B cell (primary cell): ENCODE measurements at places on chromosomes 2 and 18.

GRCh38 chr2:212343167-212343566 lies 195.4 kb downstream of the ERBB4 start:
- no peak for DNase-seq

- DNase-seq = no peak
These were observed 17.9 kb downstream of the KCNIP3 start for GRCh38 chr2:95314964-95315611.

DNA sequence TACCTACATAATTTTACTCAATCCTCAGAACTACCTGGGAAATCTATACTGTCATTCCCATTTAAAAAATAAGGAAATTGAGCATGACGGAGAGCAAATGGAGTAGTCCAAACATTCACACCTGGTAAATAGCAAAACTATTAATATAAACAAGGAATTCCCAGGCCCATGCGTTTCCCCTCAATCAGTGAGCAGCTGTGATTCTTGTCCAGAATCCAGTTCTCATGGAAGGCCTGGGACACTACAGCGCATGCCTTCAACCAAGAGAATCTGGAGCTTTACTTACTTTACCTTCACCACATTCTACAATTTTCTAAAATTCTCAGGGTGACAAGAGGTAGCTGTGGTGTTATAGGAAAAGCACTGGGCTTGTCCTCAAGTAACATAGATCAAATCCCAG lies 259.0 kb downstream of the LRATD1 start:
- no peak for DNase-seq

DNA sequence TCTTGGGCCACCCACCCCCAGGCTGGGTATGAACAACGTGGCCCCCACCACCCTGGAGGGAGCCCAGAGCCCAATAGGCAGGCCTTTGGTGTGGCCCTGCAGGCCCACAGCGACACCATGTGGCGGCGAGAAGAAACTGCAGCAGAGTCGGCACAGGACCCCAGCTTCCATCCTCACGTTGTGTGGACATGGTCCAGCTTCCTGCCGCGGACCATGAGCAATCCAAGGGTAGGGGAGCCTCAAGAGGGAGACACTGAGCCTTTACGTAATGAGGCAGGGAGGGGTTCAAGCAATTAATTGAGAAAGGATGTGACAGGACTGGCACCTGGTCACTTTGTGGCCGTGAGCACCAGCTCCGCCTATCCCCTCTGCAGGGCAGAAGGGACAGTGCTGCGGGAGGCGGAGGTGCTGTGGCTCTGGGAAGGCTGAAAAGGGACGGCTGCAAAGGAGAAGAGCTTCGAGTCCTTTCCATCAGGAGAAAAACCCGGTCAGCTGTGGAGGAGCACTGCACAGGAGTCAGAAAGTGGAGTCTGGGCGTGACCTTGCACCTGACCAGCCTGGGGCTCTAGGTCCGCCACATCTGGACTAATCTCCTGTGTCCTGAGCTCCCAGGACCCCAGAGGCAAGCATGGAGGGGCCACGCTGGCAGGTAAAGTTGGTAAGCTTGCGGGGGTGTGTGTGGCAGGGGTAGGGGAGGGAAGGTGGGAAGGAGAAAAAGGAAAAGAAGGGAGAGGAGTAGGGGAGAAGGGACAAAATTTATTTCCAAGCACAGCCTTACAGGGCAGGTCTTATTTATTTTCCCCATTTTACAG lies 44.9 kb downstream of the TMEM37 start:
- peak; percentile 58 for DNase-seq

GRCh38 chr2:201574766-201575165 lies 68.5 kb downstream of the TMEM237 start:
- DNase-seq = peak; percentile 28

DNA sequence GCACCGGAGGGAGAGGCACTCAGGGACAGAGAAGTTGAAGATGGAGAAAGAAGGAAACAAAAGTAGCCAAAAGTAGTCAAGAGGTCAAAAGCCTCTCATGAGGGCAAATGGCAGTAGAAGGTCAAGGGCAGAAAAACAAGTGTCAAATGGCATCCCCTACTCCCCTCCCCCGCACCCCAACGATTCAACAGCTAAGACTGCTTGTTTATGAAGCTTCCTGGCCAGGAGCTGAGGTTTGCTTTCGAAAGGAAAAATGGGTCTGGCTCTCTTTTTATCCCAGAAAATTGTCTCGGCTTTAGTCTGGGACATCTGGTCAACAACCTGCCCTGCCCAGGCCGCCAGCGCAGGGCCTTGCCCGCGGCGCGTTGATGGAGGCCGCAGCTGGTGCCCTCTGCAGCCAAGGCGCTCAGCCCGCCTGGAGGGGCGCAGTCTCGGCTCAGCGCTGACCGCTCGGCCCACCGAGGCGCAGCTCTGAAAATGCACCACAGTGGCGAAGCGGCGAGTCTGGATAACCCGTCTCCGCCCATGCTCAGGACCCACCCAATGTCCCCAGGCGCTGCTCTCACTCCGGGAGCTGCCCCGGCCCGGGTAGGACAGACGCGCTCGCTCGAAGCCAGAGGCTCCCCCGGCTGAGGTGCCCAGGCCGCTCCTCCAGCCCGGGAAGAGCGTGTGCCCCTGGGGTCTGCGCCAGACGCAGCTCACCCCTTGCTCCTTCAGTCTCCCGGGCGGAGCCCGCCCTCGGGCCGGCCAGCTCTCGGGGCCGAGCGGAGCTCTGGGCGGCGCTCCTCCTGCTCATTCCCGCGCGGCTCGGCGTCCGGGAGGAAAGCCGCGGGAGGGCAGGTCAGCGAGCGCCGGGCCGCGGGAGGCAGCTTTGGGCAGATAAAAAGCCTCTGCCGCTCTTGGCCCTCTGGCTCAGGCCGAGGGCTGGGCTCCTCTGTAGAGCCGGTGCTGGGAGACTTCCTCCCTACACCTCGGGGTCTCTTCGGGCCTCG lies 1.8 kb upstream of the TBR1 start:
- DNase-seq = peak; percentile 46

- DNase-seq = no peak
These were observed 109.8 kb upstream of the ZNF516 start for GRCh38 chr18:76604935-76605240.

DNA sequence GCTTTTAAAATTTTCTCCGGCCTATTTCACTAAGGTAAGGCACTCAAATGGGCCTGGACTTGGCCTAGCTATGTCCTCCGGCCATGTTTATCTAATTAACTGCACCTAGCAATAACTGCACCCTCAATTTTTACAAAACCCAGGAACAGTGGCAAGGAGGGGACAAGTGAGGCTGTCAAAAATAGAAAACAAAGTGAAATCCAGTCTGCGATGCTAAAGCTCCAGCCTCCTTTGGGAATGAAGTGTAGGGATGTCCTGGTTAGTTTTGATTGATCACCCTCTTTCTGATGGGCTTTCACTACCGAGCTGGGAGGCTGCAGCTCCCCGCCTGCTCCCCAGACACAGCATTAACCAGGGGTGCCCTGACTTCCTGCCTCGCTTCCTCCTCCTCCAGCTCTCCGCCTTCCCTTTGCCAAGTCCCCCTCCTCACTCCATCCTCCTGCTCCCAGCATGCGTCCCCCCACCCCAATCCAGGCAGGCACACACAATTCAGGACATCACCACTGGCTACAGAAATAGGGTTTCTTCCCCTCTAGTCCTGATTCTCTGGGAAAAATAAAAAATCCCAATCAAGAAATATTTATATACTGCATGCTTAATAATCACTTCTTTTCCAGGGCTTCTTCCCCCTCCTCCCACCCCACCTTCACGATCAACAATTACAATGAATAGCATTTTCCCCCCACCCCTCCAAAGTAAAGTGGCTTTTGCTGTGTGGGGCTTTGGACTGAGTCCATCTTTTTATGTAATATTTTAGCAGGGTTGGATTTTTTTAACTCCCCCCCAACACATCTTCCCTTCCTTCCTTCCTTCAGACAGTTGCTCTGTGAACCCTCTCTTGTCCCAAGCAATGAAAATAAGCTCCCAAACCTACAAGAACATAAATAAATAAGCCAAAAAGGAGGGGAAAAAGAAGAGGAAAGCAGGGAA lies 3.3 kb upstream of the POU3F3 start:
- peak; percentile 19 for DNase-seq

DNA sequence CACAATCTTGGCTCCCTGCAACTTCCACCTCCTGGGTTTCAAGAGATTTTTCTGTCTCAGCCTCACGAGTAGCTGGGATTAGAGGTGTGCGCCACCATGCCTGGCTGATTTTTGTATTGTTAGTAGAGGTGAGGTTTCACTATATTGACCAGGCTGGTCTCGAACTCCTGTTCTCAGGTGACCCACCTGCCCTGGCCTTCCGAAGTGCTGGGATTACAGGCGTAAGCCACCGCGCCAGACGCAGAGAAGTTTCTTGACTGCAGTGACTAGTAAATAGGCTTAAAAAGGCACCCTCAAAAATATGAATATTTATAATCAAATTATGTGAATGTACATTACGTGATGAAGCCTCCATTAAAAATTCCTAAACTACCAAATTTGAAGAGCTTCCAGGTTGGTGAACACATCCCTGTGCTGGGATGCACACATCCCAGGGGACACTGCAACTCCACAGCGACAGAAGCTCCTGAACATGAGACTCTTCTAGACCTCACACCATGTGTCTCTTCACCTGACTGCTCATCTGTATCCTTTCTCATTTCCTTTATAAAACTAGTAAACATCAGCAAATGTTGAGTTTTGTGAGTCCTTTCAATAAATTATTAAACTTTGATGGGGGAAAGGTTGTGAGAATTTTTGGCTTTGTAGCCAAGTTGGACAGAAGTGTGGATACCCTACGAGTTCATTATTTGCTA lies 203.3 kb upstream of the SPOPL start:
- no peak for DNase-seq

DNA sequence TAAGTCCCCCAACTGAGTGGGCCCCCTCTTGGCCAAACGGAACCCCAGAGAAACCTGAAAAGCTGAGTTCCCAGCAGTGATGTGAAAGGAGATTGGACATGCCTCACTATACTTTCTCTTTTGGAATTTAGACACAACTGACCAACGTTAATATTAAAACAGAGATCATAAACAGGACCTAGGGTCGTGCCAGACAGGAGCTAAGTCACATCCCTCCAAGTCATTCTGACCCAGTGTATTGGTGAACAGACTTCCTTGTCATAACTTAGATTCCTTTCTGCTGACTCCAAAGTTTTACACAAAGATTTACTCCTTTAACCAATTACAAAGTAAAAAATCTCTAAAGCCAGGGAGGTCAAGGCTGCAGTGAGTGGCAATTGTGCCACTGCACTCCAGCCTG lies 46.9 kb downstream of the UXS1 start:
- no peak for DNase-seq

- DNase-seq = no peak
These were observed 18.2 kb upstream of the MGAT5 start for GRCh38 chr2:134235510-134236144.

DNA sequence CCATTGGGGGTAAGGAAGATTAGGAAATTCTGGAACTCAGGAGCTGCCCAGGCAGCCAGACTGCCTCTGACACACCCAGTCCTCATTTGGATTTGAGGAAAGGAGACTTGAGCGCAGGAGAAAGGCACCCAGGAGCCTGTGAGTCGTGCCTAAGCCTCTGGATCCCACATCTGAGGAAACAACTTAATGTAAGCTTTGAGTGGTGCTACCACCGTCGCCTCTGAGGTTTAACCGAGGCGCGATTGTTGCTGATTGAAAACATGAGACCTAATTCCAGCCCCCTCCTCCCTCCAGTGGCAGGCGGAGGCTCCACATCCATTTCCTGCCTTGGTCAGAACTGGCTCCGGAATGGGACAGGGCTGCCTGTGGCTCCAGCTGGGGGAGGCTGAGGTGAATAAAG lies 176.7 kb upstream of the PKDCC start:
- no peak for DNase-seq

DNA sequence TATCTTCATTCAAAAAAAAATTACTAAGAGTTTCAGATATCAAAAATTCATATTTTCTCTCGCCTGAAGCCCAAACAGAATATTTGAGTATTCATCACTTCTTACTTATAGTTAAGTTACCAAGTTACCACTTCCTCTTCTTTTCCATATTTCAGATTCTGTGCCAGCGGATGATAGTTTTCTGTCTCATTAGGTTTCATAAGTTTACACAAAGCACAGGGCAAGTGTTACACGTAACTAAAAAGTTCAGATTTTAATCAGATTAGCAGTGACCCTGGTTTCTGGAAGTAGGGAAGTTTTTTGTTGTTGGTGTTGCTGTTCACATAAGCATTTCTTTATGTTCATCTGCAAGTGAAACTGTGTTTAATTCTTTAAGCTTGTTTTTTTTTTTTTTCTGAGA lies 10.2 kb downstream of the AFTPH start:
- peak; percentile 50 for DNase-seq

GRCh38 chr2:16206191-16206944 lies 266.0 kb downstream of the MYCN start:
- no peak for DNase-seq

- no peak for DNase-seq
These were observed 639 bp downstream of the EPB41L3 start for GRCh38 chr18:5543036-5543680.

- DNase-seq = no peak
These were observed 12.1 kb downstream of the EPHA4 start for GRCh38 chr2:221559991-221560390.

DNA sequence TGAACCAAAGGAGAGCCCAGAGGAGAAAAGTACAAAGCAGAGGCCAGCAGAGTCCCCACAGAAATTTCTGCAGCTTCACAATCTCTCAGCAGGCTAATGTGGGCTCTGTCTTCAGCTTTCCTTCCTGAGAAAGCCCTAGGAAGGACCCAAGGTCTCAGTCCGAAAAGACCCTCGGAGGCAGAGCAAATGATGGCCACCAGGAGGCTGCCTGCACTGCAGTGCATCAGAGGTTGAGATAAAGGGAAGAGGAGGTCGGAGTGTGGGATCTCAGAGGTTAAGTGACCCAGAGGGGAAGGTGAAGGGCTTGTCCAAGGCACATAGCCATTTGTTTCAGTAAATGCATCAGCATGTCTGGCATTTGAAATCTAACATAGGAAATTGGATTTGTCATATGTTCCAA lies 299.1 kb upstream of the SLC14A2 start:
- no peak for DNase-seq

DNA sequence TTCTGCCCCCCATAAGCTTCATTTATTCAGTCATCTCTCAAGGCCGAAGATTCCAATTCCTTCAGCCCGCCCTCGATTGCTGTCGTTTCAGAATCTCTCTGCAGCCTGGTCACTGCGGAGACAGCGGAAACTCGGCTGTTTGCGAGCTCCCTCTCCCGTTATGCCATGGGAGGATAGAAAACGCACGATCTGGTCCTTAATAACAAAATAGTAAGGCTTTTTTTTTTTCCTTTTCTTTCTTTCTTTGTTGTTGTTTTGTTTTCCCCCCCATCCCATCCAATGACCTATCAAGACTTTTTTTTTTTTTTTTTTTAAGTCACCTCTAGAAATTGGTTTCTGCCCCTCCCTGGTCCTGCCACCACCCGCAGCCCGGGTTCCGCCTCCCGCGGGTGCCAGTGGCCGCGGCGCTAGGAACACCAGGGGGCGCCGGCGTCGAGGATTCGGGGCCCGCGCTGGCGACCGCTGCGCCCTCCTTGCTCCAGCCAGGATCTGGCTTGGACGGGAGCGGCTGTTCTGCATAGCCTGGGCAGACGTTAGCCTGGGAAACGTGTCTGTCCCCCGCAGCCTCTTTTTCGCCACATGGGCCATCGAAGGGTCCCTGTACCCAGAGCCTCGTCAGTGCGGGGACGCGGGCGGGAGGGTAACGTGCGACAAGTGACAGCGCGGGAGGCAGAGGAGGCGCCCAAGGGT lies 10.1 kb downstream of the CPLX4 start:
- DNase-seq = peak; percentile 72
